ENCODE measurements at places on chromosomes 7 and 10. TPM values are rescaled to one million over a fixed set of nuclear protein-coding genes. Genes with fewer than 3 reads are reported as not detected.

Gene CTBP2
- total RNA-seq, result 0.88 TPM

Gene C10orf105
- total RNA-seq, result 0.27 TPM

Gene ADCY1
- 0.07 TPM for total RNA-seq

Gene GALNT11
- 22.8 TPM for total RNA-seq

Gene MYPN
- not detected for total RNA-seq

Gene BHLHA15
- not detected for total RNA-seq

Gene GIMAP8
- total RNA-seq, result 8.7 TPM

DNA sequence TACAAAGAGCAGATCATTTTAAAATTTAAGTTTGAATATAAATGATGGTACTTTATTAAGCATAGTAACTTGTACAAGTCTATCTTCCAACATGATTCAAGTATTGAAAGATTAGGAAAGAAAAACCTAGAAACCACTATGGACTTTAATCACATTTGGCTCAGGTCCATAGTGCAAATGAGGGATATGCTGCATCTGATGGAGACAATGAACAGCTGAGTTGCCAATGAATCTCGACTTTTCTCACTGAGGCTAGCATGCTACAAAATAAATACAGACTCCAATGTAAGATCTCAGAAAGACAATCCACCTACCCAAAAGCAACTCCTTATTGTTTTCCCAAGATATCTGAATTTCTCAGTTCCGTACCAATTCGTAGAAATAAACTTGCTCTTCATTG, 89.8 kb downstream of the SEMA3A start:
- H3K36me3 ChIP-seq, result no peaks in the 10 kb centered on the region
- DNase-seq, result no peak
- H3K27me3 ChIP-seq, result no peaks in the 10 kb centered on the region
- no peak overlapping the region for H3K4me3 ChIP-seq
- H3K27ac ChIP-seq, result no peak overlapping the region
- no peaks in the 10 kb centered on the region for H3K4me1 ChIP-seq

DNA sequence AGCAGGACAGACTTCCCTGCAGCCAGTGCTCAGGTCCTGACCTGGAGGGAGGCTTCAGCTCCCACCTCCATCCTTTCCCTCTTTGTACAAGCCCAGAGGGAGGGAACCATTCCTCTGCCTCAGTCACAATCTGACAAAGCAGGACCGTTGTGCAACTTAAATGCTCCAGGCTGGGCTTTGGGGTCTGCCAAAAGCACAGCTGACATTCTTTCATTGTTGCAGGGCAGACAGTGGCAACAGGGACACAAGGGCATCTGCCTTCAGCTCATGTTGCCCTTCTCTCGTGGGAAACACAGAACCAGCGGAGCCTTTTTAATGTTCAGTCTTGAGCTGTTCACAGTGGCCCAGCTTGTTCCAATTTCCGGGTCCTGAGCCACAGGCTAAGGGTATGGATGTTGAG, 155.7 kb upstream of the TNS3 start:
- no peaks in the 10 kb centered on the region for H3K4me1 ChIP-seq
- peaks cover 3% of the 10 kb centered on the region for H3K27me3 ChIP-seq
- no peak for DNase-seq
- H3K27ac ChIP-seq, result no peak overlapping the region
- H3K36me3 ChIP-seq, result no peaks in the 10 kb centered on the region

- H3K27ac ChIP-seq, result no peak overlapping the region
- H3K27me3 ChIP-seq, result no peaks in the 10 kb centered on the region
- no peak for DNase-seq
- H3K4me1 ChIP-seq, result no peaks in the 10 kb centered on the region
- no peaks in the 10 kb centered on the region for H3K36me3 ChIP-seq
These were observed 1.8 kb downstream of the LRRC18 start for GRCh38 chr10:48937796-48938195.

DNA sequence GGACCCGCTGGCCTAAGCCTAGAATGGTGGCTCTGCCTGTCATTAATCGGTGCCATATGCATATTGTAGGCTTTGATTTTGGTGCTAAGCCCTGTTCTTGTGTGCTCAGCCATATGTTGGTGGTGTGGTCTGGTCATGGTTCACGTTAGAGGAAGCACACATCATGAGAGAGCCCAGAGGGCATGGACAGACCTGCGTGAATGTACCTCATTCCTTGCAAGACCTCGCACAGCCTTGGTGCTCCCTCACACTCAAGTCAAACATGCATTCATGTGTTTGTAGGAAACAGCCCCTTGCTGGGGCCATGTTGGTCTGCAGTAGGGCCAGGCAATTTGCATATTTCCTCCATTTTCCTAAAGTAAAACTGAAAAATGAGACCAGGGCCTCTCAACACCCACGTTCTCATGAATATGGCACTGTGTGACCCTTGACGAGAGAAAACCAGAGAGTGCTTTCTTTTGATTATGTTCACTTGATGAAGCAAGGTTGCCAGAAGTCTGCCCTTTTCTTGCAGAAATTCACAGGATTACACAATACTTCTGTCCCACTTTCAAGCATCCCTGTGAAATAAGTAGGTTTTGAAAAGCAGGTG, 268.7 kb downstream of the CELF2 start:
- H3K27me3 ChIP-seq, result no peaks in the 10 kb centered on the region
- peaks cover 42% of the 10 kb centered on the region for H3K36me3 ChIP-seq
- DNase-seq, result peak; percentile 18
- peaks cover 13% of the 10 kb centered on the region for H3K4me1 ChIP-seq

DNA sequence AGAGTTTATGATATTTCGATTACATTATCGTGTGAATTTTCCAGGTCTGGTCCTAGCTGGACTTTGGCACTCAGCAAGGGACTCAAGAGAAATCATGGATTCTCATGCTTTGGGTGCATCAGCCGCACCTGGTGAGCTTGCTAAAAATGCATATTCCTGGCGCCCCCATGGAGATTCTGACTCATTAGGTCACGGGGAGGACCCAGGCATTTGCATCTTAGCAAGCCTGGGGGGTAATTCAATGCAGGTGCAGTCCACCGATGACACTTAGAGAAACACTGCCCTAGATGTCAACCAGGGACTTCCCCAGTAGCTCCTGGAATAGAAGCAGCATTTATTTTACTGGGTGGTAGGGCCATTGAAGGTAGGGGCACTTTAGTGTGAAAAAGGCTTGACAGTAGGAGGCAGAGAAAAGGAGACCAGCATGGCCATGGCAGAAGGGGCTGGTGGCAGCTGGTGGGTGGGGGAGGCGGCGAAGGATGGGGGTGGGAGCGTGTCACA, 29.9 kb upstream of the PDCD4 start:
- DNase-seq, result peak; percentile 86
- H3K27me3 ChIP-seq, result no peaks in the 10 kb centered on the region
- H3K36me3 ChIP-seq, result no peaks in the 10 kb centered on the region
- peak overlapping the region; percentile 44 for H3K4me3 ChIP-seq

GRCh38 chr7:146201945-146202344, 85.3 kb downstream of the CNTNAP2 start:
- H3K27ac ChIP-seq, result no peak overlapping the region
- no peak for DNase-seq
- no peaks in the 10 kb centered on the region for H3K4me1 ChIP-seq
- H3K36me3 ChIP-seq, result no peaks in the 10 kb centered on the region
- no peaks in the 10 kb centered on the region for H3K27me3 ChIP-seq

- H3K4me1 ChIP-seq, result peaks cover 13% of the 10 kb centered on the region
- H3K36me3 ChIP-seq, result peaks cover 3% of the 10 kb centered on the region
These were observed 40.9 kb downstream of the VTI1A start for GRCh38 chr10:112487964-112488363.

DNA sequence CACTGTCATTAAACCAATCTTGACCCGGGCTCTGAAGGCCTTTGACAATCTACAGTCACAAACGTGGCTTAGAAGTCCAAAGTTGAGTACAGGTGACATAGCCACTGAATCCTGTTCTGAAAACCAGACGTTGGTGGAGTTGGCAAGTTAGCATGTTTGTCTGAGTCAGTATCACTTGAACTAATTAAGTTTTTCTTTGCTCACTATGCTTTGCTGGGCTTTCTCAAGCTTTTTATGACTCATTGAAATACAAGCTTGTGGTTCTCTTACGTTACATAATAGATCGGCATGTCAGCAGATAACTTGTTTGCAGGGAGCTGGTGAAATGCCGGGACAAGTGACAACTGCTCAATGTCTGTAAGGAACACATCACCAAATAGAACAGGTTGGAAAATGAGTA, 53.8 kb downstream of the ARL5B start:
- H3K4me3 ChIP-seq, result no peak overlapping the region
- no peaks in the 10 kb centered on the region for H3K4me1 ChIP-seq
- no peak for DNase-seq
- no peaks in the 10 kb centered on the region for H3K36me3 ChIP-seq
- no peak overlapping the region for H3K27ac ChIP-seq
- H3K27me3 ChIP-seq, result peaks cover 3% of the 10 kb centered on the region

GRCh38 chr10:1230592-1231275, 174.5 kb downstream of the WDR37 start:
- no peak overlapping the region for H3K4me3 ChIP-seq
- H3K27me3 ChIP-seq, result no peaks in the 10 kb centered on the region
- H3K36me3 ChIP-seq, result peaks cover 5% of the 10 kb centered on the region
- no peak overlapping the region for H3K27ac ChIP-seq
- DNase-seq, result no peak

DNA sequence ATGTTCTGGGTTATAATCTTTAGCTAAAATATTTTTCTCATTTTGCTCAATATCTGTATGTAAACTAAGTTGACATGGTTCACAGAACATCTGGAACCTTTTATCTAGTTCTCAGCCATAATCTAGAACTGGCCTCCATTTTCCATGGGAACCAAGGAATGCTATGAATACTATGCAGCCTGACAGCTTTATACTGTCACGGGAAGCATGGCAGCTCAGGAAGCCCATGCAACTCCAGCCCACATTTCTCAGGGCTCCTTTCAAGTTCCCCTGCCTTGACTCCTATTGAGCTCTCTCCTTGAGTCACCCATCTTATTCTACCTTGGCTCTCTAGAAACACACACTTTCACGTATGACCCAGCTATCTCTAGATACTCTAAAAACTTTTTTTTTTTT, 36.6 kb upstream of the PRKAR2B start:
- H3K27ac ChIP-seq, result no peak overlapping the region
- no peak overlapping the region for H3K4me3 ChIP-seq
- no peaks in the 10 kb centered on the region for H3K27me3 ChIP-seq
- no peaks in the 10 kb centered on the region for H3K36me3 ChIP-seq

- H3K36me3 ChIP-seq, result peaks cover 8% of the 10 kb centered on the region
- no peaks in the 10 kb centered on the region for H3K27me3 ChIP-seq
- peak overlapping the region; percentile 75 for H3K4me3 ChIP-seq
- peak overlapping the region; percentile 83 for H3K27ac ChIP-seq
- peaks cover 46% of the 10 kb centered on the region for H3K4me1 ChIP-seq
These were observed 1.8 kb upstream of the NUB1 start for GRCh38 chr7:151339651-151340382.

- H3K4me3 ChIP-seq, result no peak overlapping the region
- DNase-seq, result no peak
- H3K27me3 ChIP-seq, result no peaks in the 10 kb centered on the region
- no peaks in the 10 kb centered on the region for H3K4me1 ChIP-seq
- no peak overlapping the region for H3K27ac ChIP-seq
- H3K36me3 ChIP-seq, result no peaks in the 10 kb centered on the region
These were observed 196.4 kb downstream of the SDHAF3 start for GRCh38 chr7:97313900-97314299.

DNA sequence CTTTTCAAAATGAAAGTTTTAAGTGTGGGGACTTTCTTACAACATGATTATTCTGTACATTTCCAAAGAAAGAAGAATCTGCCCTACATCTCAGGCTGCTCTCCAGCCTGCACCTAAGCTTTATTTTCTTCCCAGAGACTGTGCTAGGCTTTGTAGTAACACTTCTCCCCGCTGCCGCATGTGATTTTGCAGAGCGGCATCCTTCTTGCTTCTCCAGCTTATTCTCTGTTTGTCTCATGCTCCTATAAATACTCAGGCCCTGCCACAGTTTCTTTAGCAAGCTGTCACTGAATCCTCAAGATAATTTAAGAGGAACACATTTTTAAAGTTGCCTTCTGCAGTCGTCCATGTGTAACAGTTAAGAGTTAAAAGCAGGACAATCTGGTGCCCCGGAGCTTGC, 53.5 kb downstream of the INSYN2A start:
- no peak for DNase-seq
- no peak overlapping the region for H3K27ac ChIP-seq
- H3K27me3 ChIP-seq, result no peaks in the 10 kb centered on the region
- no peaks in the 10 kb centered on the region for H3K4me1 ChIP-seq
- no peaks in the 10 kb centered on the region for H3K36me3 ChIP-seq

GRCh38 chr10:69055241-69055640, 32.7 kb upstream of the SRGN start:
- H3K4me1 ChIP-seq, result peaks cover 53% of the 10 kb centered on the region
- DNase-seq, result peak; percentile 24
- no peaks in the 10 kb centered on the region for H3K27me3 ChIP-seq
- H3K27ac ChIP-seq, result peak overlapping the region; percentile 79

DNA sequence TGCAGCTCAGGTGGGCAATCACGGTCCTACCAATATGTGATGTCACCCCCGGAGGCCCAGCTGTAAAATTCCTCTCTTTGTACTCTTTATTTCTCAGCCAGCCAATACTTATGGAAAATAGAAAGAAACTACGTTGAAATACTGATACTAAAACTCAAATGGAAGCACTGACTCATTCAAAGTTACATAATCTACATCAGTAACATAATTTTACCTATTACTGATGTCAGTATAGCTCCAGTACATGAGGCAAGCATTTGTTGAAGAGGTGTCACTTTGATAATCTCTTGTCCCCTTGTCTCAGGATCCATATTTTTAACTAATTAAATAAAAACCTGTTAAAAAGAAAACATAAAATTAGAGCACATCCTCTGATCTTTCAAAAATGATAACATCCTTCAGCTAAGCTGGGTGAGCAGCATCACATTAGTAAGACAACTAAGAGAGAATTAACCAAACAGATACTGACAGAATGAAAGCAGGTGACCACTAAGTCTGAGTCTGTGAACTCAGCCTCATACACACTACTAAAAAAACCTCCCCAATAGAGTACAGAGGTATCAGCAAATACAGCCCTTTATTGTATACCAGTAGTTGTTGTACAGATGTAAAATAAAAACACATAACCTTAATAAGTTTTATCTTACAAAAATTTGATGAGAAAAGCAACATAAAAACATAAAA, 17.6 kb downstream of the SLC25A40 start:
- H3K4me3 ChIP-seq, result no peak overlapping the region
- H3K27ac ChIP-seq, result peak overlapping the region; percentile 70
- H3K27me3 ChIP-seq, result no peaks in the 10 kb centered on the region
- peaks cover 48% of the 10 kb centered on the region for H3K36me3 ChIP-seq

- no peaks in the 10 kb centered on the region for H3K27me3 ChIP-seq
- peaks cover 52% of the 10 kb centered on the region for H3K4me1 ChIP-seq
- no peak for DNase-seq
These were observed 11.3 kb downstream of the CRYGN start for GRCh38 chr7:151428378-151429236.

GRCh38 chr7:97845622-97846203, 26.5 kb downstream of the ASNS start:
- DNase-seq, result peak; percentile 39
- no peaks in the 10 kb centered on the region for H3K4me1 ChIP-seq
- H3K27ac ChIP-seq, result no peak overlapping the region
- no peak overlapping the region for H3K4me3 ChIP-seq
- no peaks in the 10 kb centered on the region for H3K27me3 ChIP-seq
- peaks cover 5% of the 10 kb centered on the region for H3K36me3 ChIP-seq

GRCh38 chr10:130687566-130687965, 551.4 kb downstream of the GLRX3 start:
- H3K27ac ChIP-seq, result no peak overlapping the region
- H3K27me3 ChIP-seq, result no peaks in the 10 kb centered on the region
- no peaks in the 10 kb centered on the region for H3K4me1 ChIP-seq
- H3K36me3 ChIP-seq, result no peaks in the 10 kb centered on the region

GRCh38 chr7:102064361-102065025, 222.2 kb upstream of the SH2B2 start:
- H3K27me3 ChIP-seq, result no peaks in the 10 kb centered on the region
- no peaks in the 10 kb centered on the region for H3K4me1 ChIP-seq
- DNase-seq, result no peak
- H3K27ac ChIP-seq, result no peak overlapping the region
- H3K4me3 ChIP-seq, result no peak overlapping the region
- H3K36me3 ChIP-seq, result peaks cover 5% of the 10 kb centered on the region
